ENCODE measurements at places on chromosomes 1 and 21.
A peak's percentile ranks its signal among the peaks of the same experiment; 100 is the strongest.

- no peak for DNase-seq
Observed at GRCh38 chr1:240691909-240692705, 80.2 kb upstream of the GREM2 start.

- no peak for DNase-seq
Observed at GRCh38 chr21:16145479-16145878, 415.7 kb downstream of the USP25 start.

DNA sequence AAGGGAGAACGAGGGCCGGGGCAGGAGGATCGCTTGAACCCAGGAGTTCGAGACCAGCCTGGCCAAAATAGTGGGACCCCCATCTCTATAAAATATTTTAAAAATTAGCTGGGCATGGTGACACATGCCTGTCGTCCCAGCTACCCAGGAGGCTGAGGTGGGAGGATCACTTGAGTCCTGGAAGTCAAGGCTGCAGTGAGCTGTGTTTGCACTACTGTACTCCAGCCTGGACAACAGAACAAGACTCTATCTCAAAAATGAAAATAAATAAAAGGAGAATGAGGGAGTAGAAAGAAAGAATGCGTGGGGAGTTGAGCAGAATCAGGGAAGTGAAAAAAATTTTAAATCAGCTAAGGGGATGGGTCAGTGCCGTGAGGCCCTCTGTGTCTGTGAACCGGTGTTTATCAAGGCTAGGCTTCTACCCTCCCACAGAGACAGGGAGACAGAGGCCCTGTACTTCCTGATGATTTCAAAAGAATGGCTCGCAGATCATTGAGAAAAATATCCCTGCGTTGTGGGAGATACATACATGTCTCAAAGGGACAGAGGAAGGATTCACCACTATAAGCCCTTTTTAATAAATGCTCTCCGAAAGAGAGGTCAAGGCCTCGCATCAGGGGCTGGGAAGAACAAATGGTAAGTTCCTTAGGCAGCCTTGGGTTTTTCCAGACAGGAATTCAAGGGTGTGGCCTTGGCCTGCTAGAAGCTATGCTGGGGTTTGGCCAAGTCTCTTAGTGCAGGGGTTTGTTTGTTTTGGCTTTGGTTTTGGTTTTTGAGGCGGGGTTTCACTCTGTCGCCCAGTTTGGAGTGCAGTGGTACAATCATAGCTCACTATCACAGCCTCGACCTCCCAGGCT is 20.7 kb downstream of the IL10RB start:
- no peak for DNase-seq

DNA sequence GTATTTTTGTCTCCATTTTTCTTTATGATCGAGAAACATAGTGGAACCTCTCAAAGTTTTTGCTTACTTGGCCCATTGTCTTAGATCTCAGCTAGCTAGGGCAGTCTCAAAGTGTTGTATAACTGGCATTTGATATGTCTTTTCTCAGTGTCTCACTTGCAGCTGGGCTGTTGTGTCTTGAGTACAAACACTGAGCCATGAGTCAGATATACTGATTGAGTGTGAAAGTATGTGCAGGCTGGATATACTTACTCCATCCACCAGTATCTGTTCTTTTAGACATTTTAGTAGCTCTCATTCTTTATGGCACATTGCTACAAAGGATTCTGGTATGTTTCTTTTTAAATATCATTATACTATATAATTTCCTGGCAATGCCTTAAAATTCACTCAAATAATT is 14.3 kb upstream of the GPR52 start:
- no peak for DNase-seq

DNA sequence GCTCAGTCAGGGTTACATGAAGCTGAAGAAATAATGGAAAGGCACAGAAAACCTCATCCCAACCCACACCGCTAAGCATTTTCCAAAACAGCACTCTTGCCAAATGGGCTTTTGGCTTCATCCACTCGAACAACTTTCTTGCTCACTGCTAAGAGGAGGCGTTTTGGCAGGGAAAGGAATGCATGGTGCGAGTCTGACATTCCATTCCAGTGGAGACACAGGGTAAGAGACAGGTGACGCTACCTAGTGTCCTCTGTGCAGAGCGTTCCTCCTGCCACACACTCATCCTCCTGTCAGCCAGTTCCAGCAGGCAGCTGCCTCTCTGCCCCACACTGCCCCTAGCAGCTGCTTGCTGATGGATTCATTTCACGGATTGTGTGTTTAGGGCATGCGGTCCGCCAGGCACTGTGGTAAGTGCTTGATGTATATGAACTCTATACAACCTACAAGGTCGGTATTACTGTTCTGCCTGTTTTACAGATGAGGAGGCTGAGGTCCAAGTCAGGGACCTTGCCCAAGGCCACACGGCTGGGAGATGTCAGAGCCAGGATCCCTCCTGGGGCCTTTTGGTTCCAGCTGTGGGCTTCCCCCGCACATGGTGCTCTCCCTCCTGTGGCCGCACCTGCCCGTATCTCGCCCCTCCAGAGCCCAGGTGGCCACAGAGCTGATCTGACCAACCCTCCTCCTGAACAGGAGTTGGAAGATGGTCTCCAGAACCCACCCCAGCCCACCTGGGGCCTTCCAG is 25.7 kb upstream of the BACE2 start:
- no peak for DNase-seq

DNA sequence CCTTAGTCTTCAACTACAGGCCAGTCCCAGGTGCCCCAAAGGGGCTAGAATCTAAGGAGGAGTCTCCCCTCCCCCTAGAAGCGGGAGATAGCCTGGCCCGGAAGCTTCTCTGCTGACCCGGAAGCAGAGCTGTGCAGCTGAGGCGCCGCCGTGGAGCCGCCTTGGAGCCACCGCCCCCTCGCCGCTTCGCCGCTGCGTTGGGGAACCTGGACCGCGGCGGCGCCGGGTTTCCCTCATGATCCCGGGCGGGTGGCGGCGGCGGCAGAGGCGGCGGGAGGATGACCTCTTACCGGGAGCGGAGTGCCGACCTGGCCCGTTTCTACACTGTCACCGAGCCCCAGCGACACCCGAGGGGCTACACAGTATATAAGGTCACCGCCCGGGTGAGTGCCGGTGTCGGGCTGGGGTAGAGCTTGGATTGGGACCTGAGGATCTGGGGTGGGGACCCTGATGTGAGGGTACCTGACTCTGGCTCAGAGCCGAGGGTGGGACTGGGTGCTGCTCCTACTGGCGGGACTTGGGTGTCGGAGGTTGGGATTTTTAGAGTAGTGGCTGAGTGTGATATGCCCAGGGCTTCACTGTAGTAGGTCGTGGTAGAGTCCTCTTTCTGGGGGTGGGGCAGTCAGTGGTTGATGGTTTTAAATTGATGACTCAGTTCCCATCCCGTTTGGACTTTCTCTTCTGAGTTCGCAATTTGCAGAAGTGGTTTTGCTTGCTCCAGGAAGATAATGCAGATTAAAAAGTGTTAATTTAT is at the start of gene RPS6KC1:
RPS6KC1 (plus strand) TSS at position 115 of the 754 bp plus-strand sequence; CDS start at position 279, 164 bp downstream.
- peak; percentile 9 for DNase-seq

GRCh38 chr1:162475539-162476185 is 22.0 kb upstream of the UHMK1 start:
- no peak for DNase-seq

GRCh38 chr1:83766241-83766691 is 232.7 kb downstream of the TTLL7 start:
- no peak for DNase-seq

- no peak for DNase-seq
Observed at GRCh38 chr21:45227735-45228134, 60.0 kb downstream of the POFUT2 start.

DNA sequence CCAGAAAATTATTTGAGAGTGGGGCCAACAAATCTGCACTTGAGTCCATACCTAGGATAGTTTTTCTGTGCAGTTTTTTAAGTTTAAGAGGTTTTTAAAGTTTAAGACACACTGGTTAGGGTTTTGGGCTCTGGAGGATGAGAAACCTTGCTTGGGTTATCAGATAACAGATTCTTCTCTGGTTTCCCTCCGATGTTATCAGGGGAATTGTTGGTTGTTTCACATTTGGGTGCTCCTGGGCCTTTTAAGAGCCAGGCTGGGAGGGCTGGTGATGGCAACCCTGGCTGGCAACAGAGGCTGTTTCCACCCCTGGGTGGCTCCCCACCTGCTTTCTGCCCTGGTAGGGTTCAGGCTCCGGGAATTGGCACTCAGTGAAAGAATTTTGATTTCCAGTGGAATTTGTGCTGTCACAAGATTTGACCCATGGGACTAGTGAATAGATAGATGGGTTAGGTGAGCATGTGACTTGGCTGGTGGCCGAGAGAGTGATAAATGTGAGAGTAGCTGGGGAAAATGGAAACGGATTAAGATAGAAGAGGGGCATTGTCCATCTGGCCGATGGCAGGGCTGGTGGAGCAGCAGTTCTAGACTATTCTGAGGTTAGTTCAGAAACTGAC is 14.8 kb downstream of the VANGL1 start:
- no peak for DNase-seq

GRCh38 chr1:71364236-71364635 is 283.4 kb upstream of the ZRANB2 start:
- no peak for DNase-seq

- no peak for DNase-seq
Observed at GRCh38 chr1:214102907-214103306, 115.1 kb downstream of the PROX1 start.

DNA sequence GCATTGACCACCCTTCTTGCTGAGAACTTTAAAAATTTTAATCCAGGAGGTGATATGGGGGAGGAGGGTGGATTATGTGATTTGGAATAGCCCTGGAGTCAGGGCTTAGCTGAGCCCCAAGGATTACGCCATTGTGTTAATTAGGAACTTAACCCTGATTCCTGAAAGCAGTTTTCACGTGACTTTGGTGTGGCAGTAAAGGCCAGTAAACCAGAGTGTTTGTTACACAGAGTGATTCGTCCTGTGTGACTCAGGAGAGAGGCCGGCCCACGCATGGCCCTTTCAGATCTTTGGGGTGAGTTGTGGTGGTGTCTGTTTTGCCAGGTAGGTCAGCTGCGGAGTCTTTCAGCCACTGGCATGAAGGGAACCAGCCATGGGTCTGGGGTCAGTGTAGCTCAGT is 107.6 kb downstream of the NOS1AP start:
- DNase-seq: no peak

GRCh38 chr1:3018576-3018975 is 2.7 kb upstream of the ACTRT2 start:
- DNase-seq: no peak

GRCh38 chr1:151008244-151009205 is at the start of gene PRUNE1:
Gene PRUNE1 (plus strand): TSS chr1:151008449. CDS start chr1:151008633, 184 bp downstream.
- DNase-seq: peak; percentile 99

DNA sequence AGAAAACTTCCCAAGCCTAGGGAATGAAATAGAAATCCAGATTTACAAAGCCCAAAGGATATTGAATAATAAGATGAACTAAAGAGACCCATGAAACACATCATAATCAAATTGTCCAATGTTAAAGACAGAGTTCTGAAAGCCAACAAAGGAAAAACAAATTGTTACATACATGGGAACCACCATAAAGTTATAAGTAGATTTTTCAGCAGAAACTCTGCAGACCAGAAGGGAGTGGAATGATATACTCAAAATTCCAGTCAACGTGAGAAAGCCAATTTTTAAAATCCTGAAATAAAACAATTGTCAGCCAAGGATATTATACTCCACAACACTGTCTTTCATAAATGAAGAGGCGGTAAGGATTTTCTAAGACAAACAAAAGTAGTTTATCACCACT is 22.0 kb upstream of the EGLN1 start:
- no peak for DNase-seq

- no peak for DNase-seq
Observed at GRCh38 chr1:214370615-214371014, 89.7 kb downstream of the SMYD2 start.

- no peak for DNase-seq
Observed at GRCh38 chr21:39575775-39576174, 37.0 kb upstream of the B3GALT5 start.

- DNase-seq: no peak
Observed at GRCh38 chr1:212737559-212737958, 37.9 kb upstream of the BATF3 start.

DNA sequence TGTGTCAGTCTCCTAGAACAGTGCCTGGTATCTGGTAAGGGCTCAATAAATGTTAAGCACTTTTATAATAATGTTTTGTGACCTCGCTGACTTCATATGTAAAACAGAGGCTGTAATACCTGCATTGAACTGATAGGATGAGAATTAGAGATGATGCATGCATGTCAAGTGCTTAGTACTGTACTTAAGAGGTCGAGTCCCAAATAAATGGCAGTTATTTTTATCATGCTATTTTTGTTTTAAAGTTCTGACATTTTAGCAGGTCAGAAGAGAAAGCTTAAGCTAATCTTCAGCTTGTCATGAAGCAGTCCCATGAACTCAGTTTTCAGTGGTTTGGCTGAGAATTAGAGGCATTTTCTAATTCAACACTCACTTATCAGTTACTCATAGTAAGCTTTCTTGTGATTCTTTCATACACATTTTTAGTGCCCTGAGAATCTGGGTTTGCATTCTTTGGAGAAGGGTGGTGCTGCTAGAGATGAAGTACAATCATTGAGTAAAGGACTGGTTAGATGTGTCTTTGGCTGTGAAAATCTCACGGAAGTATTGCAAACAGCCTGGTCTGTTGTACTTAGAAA is 75.7 kb upstream of the RAVER2 start:
- no peak for DNase-seq

GRCh38 chr1:3746830-3747521 is 5.3 kb upstream of the CCDC27 start:
- DNase-seq: no peak

GRCh38 chr1:208233978-208234377 is 10.2 kb downstream of the PLXNA2 start:
- no peak for DNase-seq

GRCh38 chr1:242811092-242811840 is 286.8 kb upstream of the PLD5 start:
- no peak for DNase-seq

- no peak for DNase-seq
Observed at GRCh38 chr1:152127673-152128072, 12.4 kb upstream of the TCHH start.

DNA sequence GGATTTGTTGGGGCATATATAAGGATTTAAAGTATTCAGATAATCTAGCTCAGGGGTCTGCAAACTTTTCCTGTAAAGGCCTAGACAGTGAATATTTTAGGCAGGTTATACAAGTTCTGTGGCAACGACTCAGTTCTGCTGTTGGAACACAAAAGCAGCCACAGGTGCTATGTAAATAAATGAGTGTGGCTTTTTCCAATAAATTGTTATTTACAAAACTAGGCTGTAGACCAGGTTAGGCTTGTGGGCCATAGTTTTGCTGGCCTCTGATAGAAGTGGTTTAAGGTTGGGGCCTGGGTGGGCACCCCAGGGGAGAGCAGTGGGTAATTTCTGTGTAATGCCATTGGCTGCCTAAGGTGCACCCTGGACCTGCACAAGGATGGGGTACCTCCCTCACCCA is 16.9 kb upstream of the IGFN1 start:
- DNase-seq: no peak

DNA sequence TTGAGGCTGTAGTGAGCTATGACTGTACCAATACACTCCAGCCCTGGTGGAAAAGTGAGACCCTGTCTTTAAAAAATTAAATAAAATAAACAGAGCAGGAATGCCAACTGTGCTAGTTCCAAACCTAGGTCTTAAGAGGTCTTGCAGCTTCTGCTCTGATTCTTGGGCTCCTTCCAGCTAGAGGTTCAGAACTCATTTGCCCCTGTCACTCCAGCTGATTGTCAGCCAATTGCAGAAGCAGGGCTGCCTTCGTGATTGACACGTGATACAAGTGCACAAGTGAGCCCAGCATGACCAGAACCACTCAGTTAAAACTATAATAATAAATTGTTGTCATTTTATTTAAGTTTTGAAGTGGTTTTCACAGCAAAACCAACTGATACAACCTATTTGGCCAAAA is 298.4 kb downstream of the USP25 start:
- DNase-seq: no peak

GRCh38 chr1:49240709-49241221 is 464.1 kb upstream of the BEND5 start:
- DNase-seq: no peak

Measured in NCI-H187 (cell line).